Activated CD8-positive, alpha-beta memory T cell treated with anti-CD3 and anti-CD28 coated beads, Interleukin-2, amount 50 U/mL, for 48 hours (primary cell): ENCODE measurements at places on chromosomes 6 and 20.
A peak's percentile ranks its signal among the peaks of the same experiment; 100 is the strongest.

GRCh38 chr6:25242567-25242966 is 36.6 kb upstream of the CARMIL1 start:
- no peak for DNase-seq

DNA sequence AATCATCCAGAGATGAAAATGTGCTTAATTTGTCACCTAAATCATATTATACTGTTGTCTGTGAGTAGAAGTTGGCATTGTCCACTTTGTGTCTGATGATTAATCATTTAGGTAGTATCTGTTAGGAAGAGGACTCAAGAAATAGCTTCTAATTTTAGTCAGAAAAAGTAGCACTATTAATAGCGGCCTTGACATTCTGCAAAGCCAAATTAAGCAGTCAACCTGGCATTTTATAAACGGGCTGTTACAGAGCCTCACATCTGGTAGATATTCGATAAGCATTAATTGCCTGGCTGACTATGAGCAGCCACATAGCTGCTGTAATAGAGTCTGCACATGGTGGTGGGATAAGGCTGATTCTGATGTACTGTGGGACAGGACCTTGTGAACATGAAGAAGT is 99.5 kb downstream of the KLHL32 start:
- DNase-seq: no peak

GRCh38 chr6:134117409-134117808 is 65.0 kb upstream of the SLC2A12 start:
- no peak for DNase-seq

DNA sequence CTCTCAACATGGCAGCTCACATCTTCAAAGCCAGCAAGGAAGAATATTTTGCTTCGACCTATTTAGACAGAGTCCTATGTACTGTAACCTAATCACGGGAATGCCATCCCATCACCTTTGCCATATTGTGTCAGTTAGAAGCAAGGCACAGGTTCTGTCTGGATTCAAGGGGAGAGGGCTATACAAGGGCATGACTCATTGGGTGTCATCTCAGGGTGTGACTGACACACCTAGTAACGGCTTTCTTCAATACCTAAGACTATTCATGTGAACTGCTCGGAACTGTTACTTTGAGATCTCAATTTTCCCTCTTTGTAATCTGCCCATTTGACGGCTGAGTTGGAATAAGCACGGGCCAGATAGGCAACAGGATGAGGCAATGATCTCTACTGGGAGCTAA is 135.6 kb upstream of the HDGFL1 start:
- DNase-seq: no peak

DNA sequence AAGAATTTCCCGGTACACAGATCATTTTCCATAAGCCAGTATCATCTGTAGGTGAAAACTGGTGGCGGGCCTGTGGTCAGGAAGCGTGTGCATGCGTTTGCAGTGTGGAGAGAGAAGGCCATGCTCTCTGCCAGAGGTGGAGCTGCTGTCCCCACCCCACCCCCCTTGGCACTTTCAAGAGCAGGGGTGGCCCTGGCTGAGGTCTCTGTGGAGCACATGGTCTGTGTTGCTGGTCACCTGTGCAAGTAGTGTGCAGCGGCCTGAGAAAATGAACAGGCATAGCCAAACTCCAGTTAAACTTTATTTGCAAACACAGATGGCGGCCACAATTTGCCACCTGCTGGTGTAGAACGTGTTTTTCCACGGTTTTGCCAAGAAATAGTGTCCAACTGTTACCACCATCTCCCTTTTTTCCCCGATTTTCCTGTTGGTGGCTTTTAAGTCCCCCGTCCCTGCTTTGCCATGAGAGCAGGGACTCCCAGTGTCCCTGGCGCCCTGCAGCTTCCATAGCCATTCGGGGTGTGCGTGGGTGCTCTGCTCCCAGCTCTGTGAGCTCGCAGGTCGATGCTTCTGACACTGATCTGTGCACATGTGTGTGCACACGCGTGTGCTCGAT is 2.5 kb downstream of the ADRM1 start:
- no peak for DNase-seq

- DNase-seq: no peak
These were observed 169.1 kb upstream of the CST7 start for GRCh38 chr20:24779946-24780345.

GRCh38 chr6:167130008-167130677 is 7.2 kb downstream of the CCR6 start:
- DNase-seq: no peak

GRCh38 chr6:161884782-161885181 is 610.9 kb upstream of the AGPAT4 start:
- no peak for DNase-seq

DNA sequence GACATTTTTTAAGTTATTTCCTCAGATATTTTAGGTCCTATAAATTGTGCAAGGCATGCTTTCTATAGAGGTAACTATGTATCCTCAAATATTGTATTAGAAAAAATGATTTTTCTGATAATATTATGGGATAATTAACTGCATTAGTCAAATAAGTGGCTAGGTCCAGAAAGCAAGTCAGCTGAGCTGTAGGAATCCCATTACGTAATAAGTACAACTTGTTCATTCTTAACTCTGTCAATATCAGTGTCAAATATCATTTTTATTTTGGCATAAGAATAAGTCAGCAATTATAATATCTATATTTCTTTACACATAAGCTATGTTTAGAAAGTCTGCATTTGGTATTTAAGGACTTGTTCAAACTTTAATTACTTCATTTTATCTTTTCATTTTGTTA is 830.9 kb upstream of the GJE1 start:
- no peak for DNase-seq

DNA sequence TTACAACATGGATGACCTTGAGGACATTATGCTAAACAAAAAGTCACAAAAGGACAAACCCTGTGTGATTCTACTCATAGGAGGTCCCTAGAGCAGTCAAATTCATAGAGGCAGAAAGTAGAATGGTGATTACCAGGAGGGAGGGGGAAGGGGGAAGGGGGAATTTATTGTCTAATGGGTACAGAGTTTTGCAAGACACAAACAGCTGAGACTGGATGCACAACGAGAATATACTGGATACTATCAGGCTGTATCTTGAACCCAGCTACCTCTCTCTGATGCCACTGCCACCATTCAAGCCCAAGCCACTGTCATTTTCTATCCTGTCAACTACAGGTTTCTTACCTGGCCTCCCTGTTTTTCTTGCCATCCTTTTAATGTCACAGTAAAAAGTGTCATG is 252.3 kb downstream of the ATXN1 start:
- DNase-seq: no peak

DNA sequence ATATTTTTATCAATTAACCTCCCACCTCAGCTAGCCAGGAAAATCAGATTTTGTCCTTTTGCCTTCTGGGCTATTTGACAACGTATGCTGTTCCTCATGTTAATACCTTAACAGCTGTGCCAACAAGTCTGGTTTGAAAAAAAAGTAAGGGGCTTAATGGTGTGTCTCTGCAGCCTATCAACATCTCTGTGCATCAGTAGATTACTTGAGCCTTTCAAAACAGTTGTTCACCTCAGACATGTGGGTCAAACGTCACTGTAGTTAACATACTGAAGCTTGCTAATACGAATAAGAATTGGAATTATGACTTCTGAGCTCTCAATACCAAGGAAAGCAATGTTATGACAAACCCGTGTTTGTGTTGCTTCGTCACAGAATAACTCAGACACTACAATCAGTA is 23.0 kb downstream of the CEP57L1 start:
- no peak for DNase-seq

DNA sequence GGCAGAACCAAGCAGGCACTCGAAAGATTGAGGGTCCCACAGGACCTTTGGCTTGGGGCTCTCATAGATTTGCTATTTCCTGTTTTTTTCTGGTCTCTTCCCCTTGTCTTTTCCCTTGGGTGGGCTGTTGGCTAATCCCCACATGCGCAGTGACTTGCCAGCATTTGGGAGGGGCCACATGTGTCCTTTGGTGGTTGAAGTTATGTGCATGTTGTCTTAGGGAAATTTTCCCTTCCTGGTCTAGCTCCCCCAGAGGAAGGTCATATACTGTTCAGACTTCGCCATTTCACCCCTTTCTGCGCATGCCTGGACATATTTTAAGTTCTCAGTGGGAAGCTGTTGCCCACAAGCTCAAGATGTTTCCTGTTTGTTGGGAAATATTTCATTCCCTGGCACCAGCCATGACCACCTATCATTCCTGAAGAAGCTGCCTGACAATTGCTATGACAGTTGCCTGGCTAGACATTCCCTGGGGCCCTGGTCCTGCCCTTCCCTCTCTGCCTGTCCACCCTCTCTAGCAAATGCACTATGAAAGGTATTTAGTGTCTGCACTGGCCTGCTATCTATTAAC is 156.2 kb upstream of the THBS2 start:
- DNase-seq: no peak

- DNase-seq: peak; percentile 74
These were observed 31.4 kb downstream of the HIVEP2 start for GRCh38 chr6:142913511-142914047.

GRCh38 chr6:6916598-6916997 is 191.2 kb upstream of the RREB1 start:
- DNase-seq: no peak

DNA sequence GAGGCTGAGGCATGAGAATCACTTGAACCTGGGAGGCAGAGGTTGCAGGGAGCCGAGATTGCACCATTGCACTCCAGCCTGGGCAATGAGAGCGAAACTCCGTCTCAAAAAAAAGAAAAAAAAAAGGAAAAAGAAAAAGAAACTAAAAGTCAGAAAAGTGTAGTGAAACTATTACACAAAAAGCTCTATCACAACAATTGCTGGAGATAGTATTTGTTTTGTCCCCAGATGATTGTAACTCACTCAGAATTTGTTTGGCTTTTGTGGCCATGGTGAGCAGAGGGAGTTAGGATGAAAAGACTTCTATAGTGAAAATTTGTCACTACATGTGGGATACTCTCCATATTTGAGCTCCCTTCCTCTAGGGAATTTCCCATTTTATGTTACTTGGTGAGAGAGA is 5.2 kb upstream of the GOPC start:
- no peak for DNase-seq

DNA sequence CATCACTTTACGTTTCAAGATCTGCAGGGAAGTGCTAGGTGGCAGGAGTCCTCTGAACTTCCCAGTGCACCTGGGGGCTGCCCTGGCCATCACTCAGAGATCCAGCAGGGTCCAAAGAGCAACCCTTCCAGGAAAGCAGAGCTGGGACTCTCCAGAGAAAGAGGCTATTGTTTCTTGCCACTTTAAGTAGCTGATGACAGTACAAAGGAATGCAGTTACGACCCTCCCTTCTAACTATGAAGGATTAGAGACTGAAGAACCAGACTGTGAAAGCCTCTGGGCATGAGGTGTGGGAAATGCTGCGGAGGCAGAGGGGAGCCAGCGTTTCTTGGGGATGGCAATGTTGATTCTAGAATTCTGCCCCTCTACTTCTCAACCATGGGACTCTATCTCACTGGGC is 189.1 kb upstream of the SUPT3H start:
- no peak for DNase-seq

GRCh38 chr20:48933017-48933766 is 11.7 kb downstream of the ARFGEF2 start:
- DNase-seq: no peak

DNA sequence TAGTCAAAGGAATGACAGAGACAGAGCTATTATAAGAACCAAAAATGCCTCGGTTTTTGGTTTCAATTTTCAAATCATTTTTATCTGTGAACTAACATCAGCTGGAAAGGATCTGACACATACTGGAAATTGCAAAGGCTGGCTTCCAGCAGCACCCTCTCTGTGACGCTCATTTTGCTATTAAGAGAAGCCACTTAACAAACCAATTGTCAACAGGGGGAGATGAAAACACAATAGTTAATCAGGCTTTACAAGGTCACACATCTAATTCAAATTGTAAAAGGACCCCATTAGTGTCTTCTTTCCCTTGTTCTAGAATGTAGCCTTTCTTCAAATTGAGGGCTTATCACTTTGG is 160.5 kb downstream of the TFAP2B start:
- DNase-seq: no peak

GRCh38 chr20:41696428-41696827 is 78.3 kb upstream of the CHD6 start:
- no peak for DNase-seq

GRCh38 chr6:141153563-141153962 is 979.2 kb upstream of the GJE1 start:
- no peak for DNase-seq

- DNase-seq: no peak
These were observed 209.4 kb upstream of the LRFN2 start for GRCh38 chr6:40796260-40797221.

DNA sequence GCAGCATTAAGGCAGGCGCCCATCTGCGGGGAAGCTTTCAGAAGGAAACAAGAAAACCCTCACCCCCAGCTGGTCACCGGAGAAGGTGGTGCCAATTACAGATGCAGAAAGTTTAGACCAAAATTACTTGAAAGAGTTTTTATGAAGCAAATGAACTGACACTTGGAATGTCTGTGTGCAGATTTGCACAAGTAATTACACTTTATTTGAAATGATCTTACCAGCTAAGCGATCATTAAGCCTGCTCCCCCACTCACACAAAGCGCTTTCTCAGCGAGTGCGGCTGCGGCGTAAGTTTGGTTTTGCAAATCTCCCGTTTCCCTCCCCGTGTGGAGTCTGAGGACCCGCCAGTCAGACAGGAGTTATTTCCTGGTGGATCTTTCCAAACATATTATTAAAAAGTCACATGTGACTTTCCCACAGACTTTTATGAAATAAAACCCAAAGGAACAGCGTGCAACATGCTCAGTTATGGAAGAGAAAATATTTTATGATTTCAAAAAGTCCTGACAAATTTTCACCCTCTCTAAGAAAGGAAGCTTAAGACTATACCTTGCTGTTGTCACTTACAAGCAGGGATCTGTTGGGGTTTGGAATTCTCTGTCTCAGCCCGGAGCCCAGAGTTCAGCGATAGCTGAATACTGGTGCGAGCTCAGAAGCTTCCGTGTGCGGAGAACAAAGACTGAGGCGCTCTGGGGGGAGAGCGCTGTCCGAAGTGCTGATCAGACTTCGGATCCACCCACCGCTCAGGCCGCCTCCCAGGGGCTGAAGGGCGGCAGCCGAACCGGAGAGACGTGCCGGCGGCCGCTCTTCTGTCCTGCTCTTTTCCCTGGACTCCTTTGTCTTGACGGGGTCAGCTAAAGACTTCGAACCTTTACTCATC is 2.7 kb upstream of the MYT1 start:
- DNase-seq: peak; percentile 59

DNA sequence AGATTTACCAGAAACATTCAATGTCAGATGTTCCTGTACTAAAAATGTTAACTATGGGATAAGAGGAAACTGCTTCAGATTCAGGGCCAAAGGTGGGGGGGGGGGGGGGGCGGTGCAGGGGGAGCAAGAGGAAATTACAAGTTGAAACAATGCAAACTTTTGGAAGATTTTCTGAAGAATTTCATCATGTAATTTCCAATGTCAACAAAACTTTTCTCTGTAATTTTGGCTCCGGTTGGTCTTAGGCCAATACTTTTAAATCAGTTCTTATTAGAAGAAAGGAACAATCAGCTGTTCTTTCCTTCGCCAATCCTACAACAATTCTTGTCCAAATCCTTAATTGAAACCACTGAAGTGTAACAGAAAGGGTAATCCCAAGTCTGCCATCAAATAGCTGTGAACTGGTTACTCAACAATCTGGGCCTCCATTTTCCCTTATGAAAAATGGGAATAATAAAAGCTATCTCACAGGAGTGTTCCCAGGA is 13.1 kb downstream of the UQCC1 start:
- no peak for DNase-seq

GRCh38 chr20:62652041-62652893 is 10.0 kb downstream of the SLCO4A1 start:
- DNase-seq: peak; percentile 72
